NCI-H460 (cell line): ENCODE measurements at places on chromosomes 6 and 20. TPM values are rescaled to one million over a fixed set of nuclear protein-coding genes. Genes with fewer than 3 reads are reported as not detected.

The CPXM1 gene
- total RNA-seq = not detected in 2 replicates

DNA sequence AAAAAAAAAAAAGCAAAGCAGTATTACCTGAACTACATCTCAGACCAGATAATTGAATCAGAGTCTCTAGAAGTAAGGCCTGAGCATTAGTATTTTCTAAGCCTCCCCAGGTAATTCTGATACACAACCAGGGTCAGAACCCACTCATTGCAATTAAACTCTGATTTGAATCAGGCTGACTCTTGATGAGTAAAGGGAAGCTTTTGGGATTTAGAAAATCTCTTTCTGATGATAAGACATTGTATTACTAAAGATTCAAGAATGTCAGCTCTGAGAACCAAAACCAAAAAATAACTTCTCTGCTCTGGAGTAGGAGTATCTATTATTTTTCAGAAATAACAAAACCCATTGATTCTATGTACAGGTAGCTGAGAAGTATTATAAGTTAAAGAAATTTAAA lies 100.1 kb upstream of the COL21A1 start:
- no peak for DNase-seq

- no peak for DNase-seq
Measured at GRCh38 chr6:169424821-169425240, 171.2 kb upstream of the THBS2 start.

The YTHDF1 gene
- 19.0 and 21.1 TPM in 2 replicates for total RNA-seq

DNA sequence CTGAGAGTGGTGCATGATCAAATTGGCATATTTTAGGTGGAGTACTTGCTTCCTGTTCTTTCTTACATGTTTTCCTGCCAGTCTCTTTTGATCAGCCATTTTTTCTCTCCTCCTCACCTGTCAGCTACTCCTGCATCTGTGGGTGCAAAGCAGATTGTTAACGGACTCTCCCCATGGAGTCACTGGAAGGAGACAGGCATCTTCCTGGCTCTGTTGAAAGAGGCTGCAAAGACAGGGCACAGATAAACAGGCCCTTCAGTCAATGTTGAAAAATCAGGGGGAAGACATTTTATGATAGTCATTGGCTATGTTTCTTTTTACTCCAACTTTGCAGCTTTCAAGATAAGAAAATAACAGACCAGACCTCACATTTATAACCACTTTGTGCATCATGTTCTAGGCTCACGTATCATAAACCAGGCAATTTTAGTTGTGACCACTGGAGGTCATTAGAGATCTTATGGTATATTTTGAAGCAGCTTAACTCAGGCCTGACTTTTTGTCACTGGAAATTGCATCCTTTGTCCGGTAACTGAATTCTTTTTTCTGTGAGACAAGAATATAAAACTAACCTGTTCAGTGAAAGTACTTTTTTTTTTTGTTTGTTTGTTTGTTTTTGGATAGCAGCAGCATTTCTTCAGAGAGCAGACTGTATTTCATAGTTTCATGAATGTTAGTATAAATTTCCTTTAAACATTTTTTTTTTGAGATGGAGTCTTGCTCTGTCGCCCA lies 20.1 kb downstream of the ECT2L start:
- DNase-seq = peak; percentile 52
